ENCODE measurements at places on chromosomes 11 and 22. TPM values are rescaled to one million over a fixed set of nuclear protein-coding genes. Genes with fewer than 3 reads are reported as not detected.

The TRIM29 gene
- 3.4 TPM for total RNA-seq

The MPEG1 gene
- 34.1 TPM for total RNA-seq

GRCh38 chr22:25067851-25068421 lies 115.4 kb downstream of the KIAA1671 start:
- H3K27ac ChIP-seq: peak overlapping the region; percentile 47
- no peak for DNase-seq
- no peak overlapping the region for H3K4me3 ChIP-seq
- no peaks in the 10 kb centered on the region for H3K27me3 ChIP-seq
- no peaks in the 10 kb centered on the region for H3K36me3 ChIP-seq
- H3K4me1 ChIP-seq: peaks cover 20% of the 10 kb centered on the region

GRCh38 chr11:96052921-96053651 lies 129.2 kb upstream of the MTMR2 start:
- no peaks in the 10 kb centered on the region for H3K27me3 ChIP-seq
- H3K27ac ChIP-seq: peak overlapping the region; percentile 9
- peaks cover 27% of the 10 kb centered on the region for H3K4me1 ChIP-seq
- DNase-seq: no peak

- DNase-seq: peak; percentile 55
- no peak overlapping the region for H3K4me3 ChIP-seq
- no peaks in the 10 kb centered on the region for H3K4me1 ChIP-seq
- peak overlapping the region; percentile 66 for H3K27ac ChIP-seq
- H3K36me3 ChIP-seq: no peaks in the 10 kb centered on the region
Observed at GRCh38 chr22:49017482-49018329, 810.0 kb downstream of the BRD1 start.

DNA sequence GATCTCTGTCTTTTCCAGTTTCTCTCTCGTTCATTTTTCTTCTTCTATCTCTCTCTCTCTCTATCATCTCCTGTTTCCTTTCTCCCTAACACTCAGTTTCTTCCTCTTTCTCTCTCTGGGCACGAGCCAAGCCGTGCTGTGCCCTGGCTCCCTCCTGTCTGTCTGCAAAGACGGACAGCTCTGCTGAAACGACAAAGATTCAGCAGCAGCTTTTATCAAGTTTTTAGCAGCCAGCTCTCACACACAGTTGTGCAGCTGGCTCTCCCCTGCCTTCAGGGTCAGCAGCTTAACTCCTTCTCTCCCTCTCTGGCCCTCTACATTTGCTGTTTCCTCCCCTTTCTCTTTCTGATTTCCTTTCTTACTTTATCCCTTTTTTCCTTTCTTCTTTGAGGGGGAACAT lies 352.0 kb upstream of the MPPED2 start:
- DNase-seq: no peak
- H3K27me3 ChIP-seq: no peaks in the 10 kb centered on the region
- no peaks in the 10 kb centered on the region for H3K4me1 ChIP-seq
- no peaks in the 10 kb centered on the region for H3K36me3 ChIP-seq
- no peak overlapping the region for H3K27ac ChIP-seq

The FAR1 gene
- 59.7 TPM for total RNA-seq

The C22orf31 gene
- total RNA-seq: not detected

GRCh38 chr11:19919050-19919561 lies 206.5 kb downstream of the NAV2 start:
- H3K27ac ChIP-seq: no peak overlapping the region
- no peaks in the 10 kb centered on the region for H3K27me3 ChIP-seq
- peaks cover 14% of the 10 kb centered on the region for H3K4me1 ChIP-seq
- no peaks in the 10 kb centered on the region for H3K36me3 ChIP-seq

GRCh38 chr11:75523811-75524664 lies 1.7 kb downstream of the GDPD5 start:
- no peak overlapping the region for H3K27ac ChIP-seq
- H3K36me3 ChIP-seq: no peaks in the 10 kb centered on the region
- DNase-seq: no peak
- H3K27me3 ChIP-seq: no peaks in the 10 kb centered on the region
- peak overlapping the region; percentile 76 for H3K4me3 ChIP-seq

- no peak overlapping the region for H3K4me3 ChIP-seq
- H3K36me3 ChIP-seq: no peaks in the 10 kb centered on the region
- H3K27ac ChIP-seq: no peak overlapping the region
- H3K27me3 ChIP-seq: no peaks in the 10 kb centered on the region
- no peak for DNase-seq
- no peaks in the 10 kb centered on the region for H3K4me1 ChIP-seq
Observed at GRCh38 chr22:48695251-48695650, 1132.4 kb downstream of the BRD1 start.

GRCh38 chr11:67238894-67239782 lies 27.1 kb upstream of the GRK2 start:
- no peaks in the 10 kb centered on the region for H3K27me3 ChIP-seq
- no peak overlapping the region for H3K4me3 ChIP-seq
- peaks cover 37% of the 10 kb centered on the region for H3K4me1 ChIP-seq

GRCh38 chr11:2204361-2205213 lies 33.0 kb upstream of the TH start:
- H3K4me3 ChIP-seq: no peak overlapping the region
- no peak overlapping the region for H3K27ac ChIP-seq
- H3K27me3 ChIP-seq: no peaks in the 10 kb centered on the region

- peaks cover 52% of the 10 kb centered on the region for H3K4me1 ChIP-seq
- no peaks in the 10 kb centered on the region for H3K27me3 ChIP-seq
- peak; percentile 28 for DNase-seq
- no peak overlapping the region for H3K4me3 ChIP-seq
- H3K36me3 ChIP-seq: no peaks in the 10 kb centered on the region
Observed at GRCh38 chr11:117826190-117826570, 1.6 kb upstream of the FXYD2 start.

- H3K4me1 ChIP-seq: no peaks in the 10 kb centered on the region
- no peak for DNase-seq
- no peak overlapping the region for H3K4me3 ChIP-seq
- no peaks in the 10 kb centered on the region for H3K36me3 ChIP-seq
Observed at GRCh38 chr11:104803776-104804175, 94.5 kb downstream of the CASP12 start.

DNA sequence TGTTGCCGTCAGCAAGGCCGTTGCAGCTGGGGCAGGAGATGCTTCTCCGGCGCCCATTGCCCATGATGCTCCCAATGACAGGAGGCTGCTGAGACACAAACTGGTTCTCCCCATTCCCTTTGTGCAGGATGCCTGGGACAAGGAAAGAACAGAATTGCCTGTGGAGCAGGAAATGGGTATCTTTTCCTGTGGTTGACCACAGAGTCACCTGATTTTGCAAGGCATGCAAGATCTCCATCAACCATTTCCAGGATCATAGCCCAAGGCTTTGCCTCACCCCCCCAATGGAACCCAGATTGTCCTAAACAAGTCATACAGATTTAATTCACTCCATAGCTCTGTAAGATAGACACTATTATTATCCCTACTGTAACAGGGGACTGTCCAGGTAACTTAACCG lies 148.1 kb upstream of the NARS2 start:
- no peak for DNase-seq
- H3K27ac ChIP-seq: no peak overlapping the region

DNA sequence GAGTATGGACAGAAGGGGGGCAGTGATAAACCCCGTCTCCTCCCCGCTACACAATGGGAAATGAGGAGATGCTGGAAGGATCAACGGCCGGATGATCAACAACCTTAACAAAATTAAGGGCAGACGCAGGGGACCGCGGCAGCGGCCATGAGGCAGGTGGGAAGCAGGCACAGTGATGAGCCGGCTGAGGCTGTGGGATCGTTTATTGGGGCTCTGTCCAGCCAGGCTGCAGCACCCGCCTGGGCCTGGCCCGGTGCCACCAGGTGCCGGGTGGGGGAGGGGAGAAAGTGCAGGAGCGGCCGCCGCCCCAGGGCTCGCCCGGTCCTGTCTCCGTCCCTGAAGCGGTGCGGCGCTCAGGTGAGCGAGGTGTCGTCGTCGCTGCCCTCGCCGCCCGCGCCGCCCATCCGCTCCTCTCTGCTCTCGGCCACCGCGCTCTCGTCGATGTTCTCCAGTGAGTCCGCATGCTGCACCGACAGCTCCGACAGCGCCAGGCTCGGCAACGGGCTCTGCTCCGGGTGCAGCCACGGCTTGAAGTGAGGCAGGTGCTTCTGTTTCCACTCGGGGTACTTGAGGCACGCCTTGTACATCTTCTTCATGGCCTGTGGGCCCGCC lies 2.4 kb upstream of the ARAP1 start:
- no peak for DNase-seq
- peaks cover 8% of the 10 kb centered on the region for H3K36me3 ChIP-seq
- H3K4me3 ChIP-seq: no peak overlapping the region

- H3K27me3 ChIP-seq: no peaks in the 10 kb centered on the region
- H3K4me1 ChIP-seq: no peaks in the 10 kb centered on the region
- H3K27ac ChIP-seq: no peak overlapping the region
- H3K4me3 ChIP-seq: no peak overlapping the region
- no peak for DNase-seq
Observed at GRCh38 chr11:9834291-9834690, 170.4 kb downstream of the SWAP70 start.

DNA sequence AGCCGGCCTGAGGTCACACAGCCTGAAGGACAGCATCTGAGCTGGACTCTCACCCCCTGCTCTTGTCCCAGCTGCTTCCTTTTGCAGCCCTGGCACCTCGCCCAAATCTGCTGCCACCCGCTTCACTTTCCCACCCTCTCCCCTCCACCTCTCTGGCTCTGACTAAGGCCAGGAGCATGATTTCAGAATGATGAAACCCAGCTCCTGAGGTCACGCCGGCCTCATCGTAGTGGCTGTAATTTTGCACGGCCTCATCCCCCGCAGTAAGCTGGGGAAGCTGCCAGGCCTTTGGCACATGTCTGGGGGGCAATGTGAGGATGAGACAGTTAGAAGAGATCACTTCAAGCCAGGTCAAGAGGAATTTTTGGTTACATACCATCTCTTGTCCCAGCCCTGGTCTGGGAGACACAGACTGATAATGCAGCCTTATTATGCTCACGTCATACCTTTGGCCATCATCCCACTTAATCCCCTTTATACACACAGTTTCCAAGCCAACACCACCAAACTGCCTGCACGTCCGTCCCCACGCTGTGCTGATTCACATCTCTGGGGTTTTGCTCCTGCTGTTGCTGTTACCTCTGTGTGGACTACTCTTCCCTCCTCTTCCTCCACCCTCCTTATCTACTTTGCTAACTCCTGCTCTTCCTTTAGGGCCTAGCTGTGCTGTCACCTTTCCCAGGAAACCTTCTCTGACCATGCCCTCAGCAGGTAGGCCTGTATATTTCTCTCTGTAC lies 58.1 kb downstream of the CHRDL2 start:
- peak overlapping the region; percentile 42 for H3K27ac ChIP-seq
- H3K4me1 ChIP-seq: peaks cover 3% of the 10 kb centered on the region
- H3K27me3 ChIP-seq: no peaks in the 10 kb centered on the region
- no peaks in the 10 kb centered on the region for H3K36me3 ChIP-seq

DNA sequence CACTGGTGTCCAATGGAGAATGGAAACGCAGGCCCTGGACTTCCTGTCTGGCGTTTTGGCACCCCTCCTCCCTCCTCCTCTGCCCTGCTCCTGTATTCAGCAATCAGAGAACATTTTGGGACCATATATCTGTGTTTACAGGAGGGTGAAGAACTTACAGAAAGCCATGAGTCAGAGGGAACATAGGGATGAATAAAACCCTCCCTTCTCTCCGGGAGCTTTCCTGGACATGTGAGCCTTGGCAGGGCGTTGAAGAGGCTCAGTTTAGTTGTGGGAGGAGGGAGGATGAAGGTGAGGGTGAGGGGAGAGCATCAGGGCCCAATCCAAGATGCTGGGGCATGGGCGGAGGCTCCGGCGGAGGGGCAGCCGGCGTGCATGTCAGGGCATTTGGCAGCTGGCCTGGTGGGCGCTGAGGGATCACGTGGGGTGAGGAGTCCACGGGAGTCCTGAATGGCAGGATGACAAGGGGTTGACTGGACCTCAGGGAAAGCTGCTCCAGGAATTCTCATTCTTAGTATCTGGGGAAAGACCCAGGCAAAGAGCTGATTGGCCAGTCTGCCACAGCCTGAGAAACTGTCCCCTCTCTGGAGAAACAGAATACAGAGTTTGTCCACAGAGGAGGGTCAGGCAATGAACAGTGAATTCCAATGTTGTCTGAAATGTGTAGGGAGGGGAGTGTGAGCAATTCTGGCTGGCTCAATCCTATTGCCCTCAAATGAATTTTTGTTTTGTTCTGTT lies 28.9 kb downstream of the MICAL2 start:
- no peaks in the 10 kb centered on the region for H3K27me3 ChIP-seq
- peaks cover 73% of the 10 kb centered on the region for H3K4me1 ChIP-seq
- DNase-seq: peak; percentile 67
- H3K27ac ChIP-seq: peak overlapping the region; percentile 63
- H3K36me3 ChIP-seq: no peaks in the 10 kb centered on the region
- no peak overlapping the region for H3K4me3 ChIP-seq

The OR10A2 gene
- total RNA-seq: not detected

The TCN1 gene
- total RNA-seq: not detected

DNA sequence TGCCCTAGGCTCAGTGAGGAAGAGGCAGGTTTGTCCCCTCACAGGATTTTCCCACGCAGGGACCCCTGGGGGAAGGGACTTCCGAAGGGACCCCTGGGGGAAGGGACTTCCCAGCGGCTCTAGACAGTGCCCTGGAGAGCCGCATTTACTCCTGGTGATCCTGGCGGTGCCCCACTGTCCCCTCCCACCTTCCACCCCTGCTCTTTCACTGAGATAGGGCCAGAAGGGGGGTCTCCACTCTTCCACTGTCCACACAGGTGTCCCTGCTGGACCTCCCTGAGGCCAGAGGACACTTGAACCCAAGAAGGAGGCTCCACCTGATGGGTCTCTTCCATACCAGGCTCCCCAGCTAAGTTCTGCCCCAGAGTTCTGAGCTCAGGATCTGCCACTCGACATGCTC lies 1333.9 kb downstream of the BRD1 start:
- H3K4me1 ChIP-seq: no peaks in the 10 kb centered on the region
- H3K27ac ChIP-seq: no peak overlapping the region
- H3K4me3 ChIP-seq: no peak overlapping the region
- H3K36me3 ChIP-seq: no peaks in the 10 kb centered on the region
- peak; percentile 41 for DNase-seq
- H3K27me3 ChIP-seq: peaks cover 25% of the 10 kb centered on the region

DNA sequence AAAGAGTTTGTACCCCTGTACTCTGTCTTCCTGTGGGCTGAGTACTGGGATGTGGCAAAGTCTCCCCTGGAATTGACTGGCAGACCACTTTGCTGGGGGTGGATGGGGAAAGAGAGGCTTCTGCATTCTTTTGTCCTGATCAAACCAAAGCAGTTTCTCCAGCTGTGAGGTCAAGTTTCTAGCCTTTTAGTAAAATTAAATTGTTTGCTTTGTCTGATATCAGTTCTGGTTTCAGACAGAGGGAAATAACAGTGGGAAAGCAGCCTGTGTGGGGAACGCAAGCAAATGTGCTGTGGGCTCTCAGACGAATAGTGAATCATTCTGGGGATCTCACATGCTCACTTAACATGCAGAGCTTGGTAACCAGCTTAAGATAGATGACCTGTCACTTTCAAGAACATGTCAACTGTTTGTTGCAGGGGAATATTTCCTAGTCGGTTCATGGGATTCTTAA lies 151.6 kb downstream of the FAT3 start:
- H3K4me1 ChIP-seq: no peaks in the 10 kb centered on the region
- no peak overlapping the region for H3K27ac ChIP-seq
- no peak overlapping the region for H3K4me3 ChIP-seq
- no peaks in the 10 kb centered on the region for H3K27me3 ChIP-seq
- no peaks in the 10 kb centered on the region for H3K36me3 ChIP-seq
- DNase-seq: no peak

The PNPLA5 gene
- not detected for total RNA-seq

GRCh38 chr11:14914536-14914935 lies 22.5 kb upstream of the CYP2R1 start:
- H3K27ac ChIP-seq: no peak overlapping the region
- DNase-seq: no peak
- no peaks in the 10 kb centered on the region for H3K4me1 ChIP-seq
- no peaks in the 10 kb centered on the region for H3K27me3 ChIP-seq
- H3K4me3 ChIP-seq: no peak overlapping the region

GRCh38 chr11:111168871-111169270 lies 76.7 kb upstream of the POU2AF2 start:
- no peaks in the 10 kb centered on the region for H3K36me3 ChIP-seq
- no peaks in the 10 kb centered on the region for H3K27me3 ChIP-seq
- H3K4me1 ChIP-seq: no peaks in the 10 kb centered on the region
- H3K27ac ChIP-seq: no peak overlapping the region
- DNase-seq: no peak

The PRRG4 gene
- 12.6 TPM for total RNA-seq

All from upper lobe of right lung (tissue), 1 donor.